ENCODE measurements at places on chromosomes 7 and 10.

GRCh38 chr10:93090619-93091018 lies 16.9 kb downstream of the CYP26A1 start:
- DNase-seq: no peak

- no peak for DNase-seq
Observed at GRCh38 chr7:101952355-101953247, 135.2 kb downstream of the CUX1 start.

DNA sequence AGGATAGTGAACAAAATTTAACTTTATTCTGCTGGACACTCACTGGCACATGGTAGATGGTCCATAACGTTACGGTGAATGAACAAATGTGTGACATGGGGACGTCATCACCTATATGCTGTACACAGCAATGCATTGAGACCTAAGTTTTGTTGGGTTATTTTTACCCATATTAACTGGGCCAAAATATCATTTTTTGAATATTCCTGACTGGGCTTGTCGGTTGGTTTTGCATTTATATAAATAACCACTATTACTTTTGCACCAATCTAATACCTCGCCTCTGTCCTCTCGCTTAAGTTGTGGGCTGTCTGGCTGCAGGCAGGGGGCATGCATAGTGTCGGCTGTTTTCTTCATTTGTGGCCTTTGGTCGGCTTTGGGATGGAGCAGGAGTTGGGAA lies 161.7 kb downstream of the USP6NL start:
- no peak for DNase-seq

DNA sequence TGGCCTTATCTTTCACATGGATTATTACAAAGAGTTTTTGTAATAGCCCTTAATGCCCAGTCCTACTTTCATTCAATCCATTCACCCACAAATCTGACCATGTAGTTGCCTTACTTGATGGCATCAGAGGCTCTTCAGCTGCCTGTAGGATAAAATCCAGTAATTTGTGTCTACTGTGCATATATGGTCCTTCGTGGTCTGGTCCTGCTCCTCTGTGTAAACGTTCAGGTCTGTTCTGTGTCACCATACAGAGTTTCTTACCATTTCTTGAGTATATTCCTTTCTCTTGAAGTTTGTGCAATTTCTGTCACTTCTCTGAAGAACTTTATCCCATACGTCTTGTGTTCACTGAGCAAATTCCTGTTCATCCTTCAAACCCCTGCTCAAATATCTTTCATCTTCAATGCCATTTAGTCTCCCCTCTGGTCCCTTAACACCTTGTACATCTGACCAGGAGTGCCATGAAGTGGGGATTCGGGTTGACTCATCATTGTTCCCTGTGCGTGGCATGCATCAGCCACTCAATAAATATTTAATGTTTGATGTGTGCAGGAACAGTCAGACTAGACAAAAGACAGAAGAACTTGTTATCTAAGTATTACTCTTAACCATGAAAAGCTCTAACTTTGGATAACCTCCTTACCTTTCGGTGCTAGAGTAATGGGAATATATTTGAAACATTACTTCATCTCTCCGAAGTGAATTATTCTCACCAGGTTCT lies 98.6 kb upstream of the RPA3 start:
- DNase-seq: no peak

- no peak for DNase-seq
Observed at GRCh38 chr7:152975076-152975475, 215.5 kb downstream of the ACTR3B start.

- no peak for DNase-seq
Observed at GRCh38 chr7:44056681-44057080, 8.7 kb downstream of the PGAM2 start.

GRCh38 chr7:46015107-46015868 lies 94.2 kb upstream of the IGFBP3 start:
- DNase-seq: no peak

GRCh38 chr10:75032813-75033212 lies 78.6 kb upstream of the SAMD8 start:
- DNase-seq: no peak

GRCh38 chr7:977326-978048 lies 2.1 kb upstream of the COX19 start:
- DNase-seq: peak; percentile 56

GRCh38 chr7:151379534-151380198 lies 30.2 kb downstream of the WDR86 start:
- no peak for DNase-seq

DNA sequence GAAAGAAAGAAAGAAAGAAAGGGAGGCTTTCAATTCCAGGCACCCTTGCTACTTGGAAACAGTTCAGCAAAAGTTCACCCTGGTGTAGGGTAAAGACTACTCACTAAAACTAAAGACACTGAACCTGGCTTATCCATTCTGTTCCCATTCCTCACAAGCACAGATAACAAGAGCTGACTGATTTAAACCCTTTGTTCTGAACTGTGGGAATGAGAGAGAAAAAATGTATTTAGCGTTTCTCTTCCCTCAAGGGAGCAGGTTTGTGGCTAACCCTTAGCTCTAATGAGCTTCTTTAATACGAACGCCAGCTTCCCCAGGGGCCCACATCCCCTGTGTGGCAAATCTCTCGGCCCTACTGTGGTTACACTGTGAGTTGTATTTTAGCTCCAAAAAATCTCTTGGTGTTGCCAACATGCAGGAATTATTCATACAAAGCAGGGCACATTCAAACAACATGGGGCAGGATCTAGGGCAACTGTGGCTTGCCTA lies 23.3 kb downstream of the PRTFDC1 start:
- DNase-seq: peak; percentile 79

DNA sequence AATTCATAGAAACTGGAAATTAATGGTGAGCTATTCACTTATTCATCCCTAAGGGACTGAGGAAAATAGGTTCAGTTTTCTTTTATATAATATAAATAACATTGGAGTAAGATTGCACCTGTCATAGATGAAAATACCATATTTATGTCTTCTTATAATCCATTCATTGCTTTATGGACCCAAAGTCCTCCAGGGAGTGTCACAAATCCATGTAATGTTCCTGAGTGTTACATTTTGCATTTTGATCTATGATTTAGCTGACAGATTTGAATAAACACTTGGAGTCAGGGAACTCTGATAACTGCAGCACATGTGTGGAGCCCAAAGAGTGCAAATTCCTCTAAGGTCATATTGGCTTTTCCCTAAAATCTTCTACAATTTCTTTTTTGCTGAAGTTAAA lies 484.3 kb downstream of the MDFIC start:
- DNase-seq: no peak

All from GM12878 (cell line).